ENCODE measurements at places on chromosomes 12 and 14.

GRCh38 chr12:13474381-13474780 is 277.9 kb downstream of the EMP1 start:
- DNase-seq: no peak

- no peak for DNase-seq
These were observed 34.0 kb upstream of the TPH2 start for GRCh38 chr12:71904629-71905028.

DNA sequence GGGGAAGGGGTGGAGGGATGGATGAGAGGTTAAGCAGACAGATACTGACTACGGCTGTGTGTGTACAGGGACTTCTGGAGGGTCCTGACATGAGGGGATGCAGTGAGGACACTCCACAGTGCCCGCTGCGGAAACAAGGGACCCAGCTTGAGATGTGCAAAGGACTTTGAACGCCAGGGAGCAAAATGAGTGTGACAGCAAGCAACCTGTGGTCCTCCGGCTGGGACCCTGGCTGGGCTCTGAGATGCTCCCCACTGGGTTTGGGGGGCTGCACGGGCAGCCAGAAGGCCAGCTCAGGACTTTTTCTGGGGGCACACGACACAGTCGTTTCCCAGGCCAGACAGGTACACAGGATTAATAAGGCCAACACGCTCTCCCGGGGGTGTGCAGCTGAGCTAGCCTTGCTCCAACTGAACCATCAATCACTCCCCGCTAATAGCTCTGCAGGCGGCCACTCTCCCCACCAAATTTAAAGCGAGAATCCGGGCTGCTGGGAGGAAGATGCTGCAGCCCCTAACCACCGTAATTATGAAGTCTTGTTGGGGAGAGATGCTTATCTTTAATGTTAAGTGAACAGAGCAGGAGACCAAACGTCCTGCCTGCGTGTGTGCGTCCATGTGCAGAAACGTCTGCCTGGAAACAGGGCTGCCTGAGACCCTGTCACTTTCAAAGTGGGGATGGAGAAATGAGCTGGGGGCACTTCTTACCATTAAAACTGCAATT is 51.6 kb upstream of the DLK1 start:
- DNase-seq: no peak

DNA sequence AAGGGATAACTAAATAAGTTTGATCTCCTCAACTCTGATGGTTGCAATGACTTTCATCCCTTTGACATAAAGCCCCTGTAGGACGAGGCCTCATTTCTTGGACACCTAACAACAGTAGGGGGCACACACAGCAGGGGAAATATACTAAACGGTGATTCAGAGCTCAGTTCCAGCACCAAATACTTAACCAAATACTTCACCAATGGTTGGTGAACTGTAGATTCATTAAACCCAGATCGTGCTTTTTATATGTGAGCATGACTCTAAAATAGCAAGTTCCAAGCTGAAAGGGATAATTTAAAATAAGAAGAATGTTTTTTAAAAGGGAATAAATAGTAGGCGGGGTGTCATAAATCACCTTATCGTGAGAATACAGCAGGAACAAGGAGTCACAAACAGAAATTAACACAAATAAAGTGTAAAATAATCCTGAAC is 53.2 kb downstream of the ATG2B start:
- DNase-seq: no peak

GRCh38 chr14:24461336-24461735 is 18.8 kb upstream of the SDR39U1 start:
- DNase-seq: no peak
